ENCODE measurements at places on chromosomes 3 and 15. TPM values are rescaled to one million over a fixed set of nuclear protein-coding genes. Genes with fewer than 3 reads are reported as not detected.

The ITIH4 gene
- total RNA-seq, result 2.8 TPM

The ECE2 gene
- total RNA-seq, result 2.2 TPM

The KCNMB3 gene
- total RNA-seq, result 3.1 TPM

The ZKSCAN7 gene
- total RNA-seq, result 29.8 TPM

The GOLGA6B gene
- total RNA-seq, result not detected

- DNase-seq, result no peak
These were observed 3.1 kb downstream of the GP5 start for GRCh38 chr3:194395778-194396538.

DNA sequence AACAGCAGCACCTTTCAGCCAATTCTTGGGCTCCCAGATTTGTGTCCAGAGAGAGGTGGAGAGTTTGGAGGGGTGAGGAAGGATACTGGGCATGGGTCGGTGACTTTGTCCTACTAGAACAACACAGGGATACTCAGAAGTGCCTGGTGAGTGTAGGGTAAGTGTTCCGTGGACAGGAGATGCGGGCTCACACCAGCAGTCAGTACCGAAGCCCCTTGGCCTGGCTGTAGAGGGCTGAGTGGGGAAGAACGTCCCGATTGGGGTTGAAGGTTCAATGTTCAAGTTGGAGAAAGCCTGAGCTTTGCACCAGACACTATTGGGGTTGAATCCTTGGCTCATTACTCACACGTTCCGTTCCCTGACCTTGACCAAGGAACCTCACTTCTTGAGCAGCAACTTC lies 40.8 kb upstream of the SLC6A11 start:
- no peak for DNase-seq

DNA sequence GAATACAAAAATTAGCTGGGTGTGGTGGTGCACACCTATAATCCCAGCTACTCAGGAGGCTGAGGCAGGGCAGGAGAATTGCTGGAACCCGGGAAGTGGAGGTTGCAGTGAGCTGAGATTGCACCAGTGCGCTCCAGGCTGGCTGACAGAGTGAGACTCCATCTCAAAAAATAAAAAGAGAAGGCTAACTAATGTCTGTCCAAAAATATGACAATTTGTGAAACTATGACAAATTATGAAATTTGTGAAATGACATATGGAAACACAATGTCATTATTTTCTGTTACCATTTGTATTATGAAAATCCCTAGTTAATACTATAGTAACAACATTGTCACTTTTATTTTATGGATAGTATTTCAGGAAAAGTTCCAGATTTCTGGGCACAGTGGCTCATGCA lies 1306.3 kb upstream of the EPHA6 start:
- no peak for DNase-seq

- DNase-seq, result no peak
These were observed 299.1 kb downstream of the TLE3 start for GRCh38 chr15:69798481-69799250.

DNA sequence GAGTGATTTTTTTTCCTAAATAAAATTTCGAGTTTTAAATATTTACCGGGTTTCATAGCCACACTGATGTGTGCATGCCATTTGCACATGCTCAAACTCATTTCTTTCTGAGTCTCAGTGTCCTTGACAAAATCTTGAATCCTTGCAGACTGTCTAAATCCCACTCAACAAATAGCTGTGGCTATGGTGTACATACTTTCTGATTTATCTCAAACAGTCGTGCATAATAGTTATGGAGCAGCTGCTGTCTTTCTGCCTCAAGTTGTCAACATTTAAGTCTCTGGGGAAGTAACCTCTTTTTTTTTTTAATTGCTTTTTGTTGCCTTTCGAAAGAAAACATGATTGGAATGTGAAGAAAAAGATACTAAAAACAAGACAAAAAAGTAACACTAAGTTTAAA lies 52.8 kb upstream of the UTS2B start:
- DNase-seq, result no peak

DNA sequence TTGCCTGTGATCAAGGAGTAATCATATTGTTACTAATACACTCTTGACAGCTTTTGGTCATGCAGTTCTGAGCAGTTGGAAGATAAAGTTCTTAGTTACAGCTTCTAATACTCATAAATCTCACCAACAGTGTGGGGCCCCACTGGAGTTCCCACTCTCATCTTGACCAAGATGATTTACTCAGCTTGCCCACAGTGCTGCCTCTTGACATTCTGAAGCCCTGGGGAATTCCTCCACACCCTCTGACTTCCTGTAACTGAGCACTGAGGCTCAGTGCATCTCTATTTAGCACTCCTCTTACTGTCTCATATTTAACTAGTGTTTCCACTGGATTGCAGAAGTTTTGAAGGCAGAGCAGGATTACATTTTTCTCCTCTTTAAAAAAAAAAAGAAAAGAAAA lies 1.9 kb upstream of the ARL6IP5 start:
- no peak for DNase-seq

DNA sequence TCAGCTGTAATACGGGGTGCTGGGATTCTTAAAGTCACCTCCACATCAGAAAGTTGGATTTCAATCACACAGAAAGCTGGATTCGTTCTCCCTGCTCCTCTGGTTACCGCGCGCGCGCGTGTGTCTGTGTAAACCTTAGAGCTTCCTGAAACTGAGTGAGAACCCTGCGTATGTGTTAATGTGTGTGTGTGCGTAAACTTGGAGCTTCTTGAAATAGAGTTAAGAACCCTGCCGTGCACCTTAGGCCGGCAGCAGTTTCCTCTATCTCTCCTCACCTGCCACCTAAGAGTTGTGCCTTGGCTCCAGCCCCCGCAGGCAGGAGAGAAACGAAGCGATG lies 531 bp downstream of the LZTFL1 start:
- DNase-seq, result no peak

GRCh38 chr3:119967353-119968006 lies 126.8 kb downstream of the GSK3B start:
- no peak for DNase-seq

GRCh38 chr15:31346367-31347066 lies 19.9 kb downstream of the KLF13 start:
- no peak for DNase-seq
